ENCODE measurements at places on chromosomes 7 and 10. TPM values are rescaled to one million over a fixed set of nuclear protein-coding genes. Genes with fewer than 3 reads are reported as not detected.

DNA sequence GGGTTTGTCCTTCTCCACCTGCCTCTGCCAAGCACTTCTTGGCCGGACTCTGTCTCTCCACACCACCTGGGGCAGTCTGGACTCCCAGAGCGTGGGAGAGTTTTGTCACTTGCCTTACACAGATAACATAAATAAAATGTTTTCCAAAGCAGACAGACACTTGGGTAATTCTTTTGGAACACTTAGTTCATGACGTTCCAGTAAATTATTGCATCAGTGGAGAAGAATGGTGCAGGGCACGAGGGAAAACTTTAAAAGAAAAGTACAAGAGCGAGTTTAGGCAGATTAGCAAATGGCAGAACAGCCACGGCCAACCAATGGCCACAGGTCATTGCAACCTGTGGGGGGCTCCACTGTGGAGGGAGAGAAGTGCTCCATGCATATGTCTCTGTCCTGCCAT, 170.6 kb upstream of the GRB10 start:
- no peak for DNase-seq

- DNase-seq, result no peak
These were observed 4.4 kb downstream of the UBE2H start for GRCh38 chr7:129948338-129948737.

DNA sequence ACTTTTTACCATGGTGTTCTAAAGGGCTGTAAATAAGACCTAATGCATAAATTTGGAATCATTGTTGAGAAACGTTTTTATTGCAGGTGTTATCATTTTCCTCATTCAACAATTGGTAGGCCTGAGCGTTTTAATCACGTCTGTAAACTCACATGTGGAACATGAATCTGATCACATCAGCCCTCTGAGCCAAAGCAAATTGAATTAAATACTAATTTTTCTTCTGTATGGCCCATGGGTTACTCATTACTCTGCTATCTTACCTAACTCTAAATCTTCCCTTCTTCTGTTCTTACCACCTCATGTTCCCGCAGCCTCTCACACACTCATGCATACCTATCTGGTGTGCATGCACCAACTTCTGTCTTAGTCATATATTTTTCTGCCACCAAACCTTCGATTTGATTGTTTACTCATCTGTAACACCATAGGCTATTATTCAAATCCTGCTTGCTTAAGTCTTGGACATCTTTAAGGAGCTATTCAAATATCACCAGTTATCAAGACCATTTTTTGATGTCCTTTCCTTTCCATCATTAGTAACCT, 82.3 kb downstream of the NXPH1 start:
- no peak for DNase-seq

DNA sequence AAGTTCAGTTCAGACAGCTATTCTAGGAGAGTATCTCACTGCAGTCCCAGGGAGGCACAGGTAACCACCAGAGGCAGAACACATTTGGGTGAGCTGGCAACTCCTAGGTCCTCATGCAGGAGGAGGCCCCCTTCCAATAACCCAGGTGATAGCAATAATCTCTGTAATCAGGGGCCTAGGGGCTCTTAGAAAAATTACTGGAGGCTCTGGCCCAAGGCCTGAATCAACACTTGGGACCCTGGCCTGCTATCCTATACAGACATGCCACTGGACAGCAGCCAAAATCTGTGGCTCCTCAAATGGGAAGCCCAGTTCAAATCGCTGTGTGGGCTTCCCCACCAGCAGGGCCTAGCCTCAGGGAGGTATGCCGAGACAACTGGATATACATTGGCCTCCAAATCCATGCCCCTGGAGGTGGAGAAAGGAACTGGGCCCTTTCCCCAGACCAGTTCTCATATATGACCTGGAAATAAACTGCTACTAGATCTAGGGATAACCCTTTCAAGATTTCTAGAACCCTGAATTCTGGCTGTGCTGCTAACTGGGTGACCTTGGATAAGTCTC, 1.6 kb downstream of the AVPI1 start:
- DNase-seq, result peak; percentile 80

GRCh38 chr7:55387062-55387965, 22.2 kb downstream of the LANCL2 start:
- no peak for DNase-seq

DNA sequence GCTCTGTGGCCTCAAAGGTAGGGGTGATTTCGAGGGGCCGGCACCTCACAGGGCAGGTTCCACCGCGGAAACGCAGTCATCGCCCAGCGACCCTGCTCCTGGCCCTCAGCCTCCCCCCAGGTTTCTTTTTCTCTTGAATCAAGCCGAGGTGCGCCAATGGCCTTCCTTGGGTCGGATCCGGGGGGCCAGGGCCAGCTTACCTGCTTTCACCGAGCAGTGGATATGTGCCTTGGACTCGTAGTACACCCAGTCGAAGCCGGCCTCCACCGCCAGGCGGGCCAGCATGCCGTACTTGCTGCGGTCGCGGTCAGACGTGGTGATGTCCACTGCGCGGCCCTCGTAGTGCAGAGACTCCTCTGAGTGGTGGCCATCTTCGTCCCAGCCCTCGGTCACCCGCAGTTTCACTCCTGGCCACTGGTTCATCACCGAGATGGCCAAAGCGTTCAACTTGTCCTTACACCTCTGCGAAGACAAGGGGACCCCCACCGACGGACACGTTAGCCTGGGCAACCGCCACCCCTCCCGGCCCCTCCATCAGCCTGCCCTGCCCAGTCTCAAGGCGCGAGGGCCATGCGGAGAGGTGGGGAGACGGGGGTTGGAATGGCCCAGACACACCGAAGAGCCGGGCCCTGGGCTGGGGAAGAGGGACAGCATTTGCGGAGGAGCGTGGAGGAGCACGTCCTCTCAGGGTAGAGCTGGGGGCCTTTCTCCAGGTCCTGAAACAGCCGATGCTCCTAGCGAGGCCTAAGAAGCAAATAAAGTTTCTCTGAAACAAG, 6.0 kb downstream of the SHH start:
- peak; percentile 80 for DNase-seq

DNA sequence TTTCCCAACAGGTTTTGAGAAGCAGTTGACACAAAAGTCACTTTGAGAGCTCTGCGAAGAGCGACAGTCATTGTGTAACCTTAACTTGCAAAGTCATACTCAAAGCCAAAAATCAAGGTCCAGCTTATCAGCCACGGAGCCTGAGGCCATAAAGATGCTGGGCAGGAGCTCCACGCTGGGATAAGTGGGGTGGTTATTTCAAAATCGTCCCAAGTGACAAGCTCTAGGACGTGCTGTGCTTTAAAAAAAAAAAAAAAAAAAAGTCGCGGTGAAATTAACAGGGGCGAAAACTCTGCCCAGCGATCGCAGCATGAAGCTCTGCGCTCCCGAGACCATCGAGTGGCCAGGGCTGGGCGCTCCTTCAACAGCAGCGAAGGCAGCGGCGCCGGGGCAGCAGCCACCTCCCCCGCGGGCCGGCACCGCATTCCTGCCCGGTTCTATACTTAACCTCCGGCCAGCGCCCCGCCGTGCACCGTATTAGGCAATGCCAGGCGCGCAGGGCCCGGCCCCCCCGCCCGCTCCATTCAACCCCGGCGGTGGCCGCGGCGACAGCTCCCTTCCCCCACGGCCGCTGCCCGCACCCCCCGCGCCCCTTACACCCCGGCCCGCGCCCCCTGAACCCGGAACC, 657 bp downstream of the HACD1 start:
- peak; percentile 92 for DNase-seq

DNA sequence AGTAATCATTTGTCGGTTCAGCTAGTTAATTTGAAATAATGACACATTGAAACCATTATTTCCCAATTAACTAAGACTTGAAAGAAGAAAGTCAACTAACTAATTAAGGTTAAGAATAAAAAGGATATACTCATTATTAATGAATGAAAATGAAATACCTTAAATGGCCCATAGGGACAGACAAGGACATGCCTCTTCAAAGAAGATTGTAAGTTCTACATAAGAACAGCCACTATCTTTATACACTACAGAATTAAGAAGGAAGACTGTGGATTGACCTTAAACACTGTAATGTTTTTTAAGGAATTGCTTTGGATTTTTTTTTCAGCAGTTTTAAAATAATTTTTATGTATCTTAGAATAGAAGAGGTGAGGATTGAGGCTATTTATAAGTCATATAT, 60.7 kb downstream of the CSTF2T start:
- DNase-seq, result no peak

- DNase-seq, result peak; percentile 90
These were observed 493.3 kb upstream of the PODXL start for GRCh38 chr7:132049462-132050304.

- peak; percentile 67 for DNase-seq
These were observed 103.0 kb upstream of the LRRTM3 start for GRCh38 chr10:66822801-66823200.

- no peak for DNase-seq
These were observed 295.5 kb downstream of the MDFIC start for GRCh38 chr7:115217373-115217772.

DNA sequence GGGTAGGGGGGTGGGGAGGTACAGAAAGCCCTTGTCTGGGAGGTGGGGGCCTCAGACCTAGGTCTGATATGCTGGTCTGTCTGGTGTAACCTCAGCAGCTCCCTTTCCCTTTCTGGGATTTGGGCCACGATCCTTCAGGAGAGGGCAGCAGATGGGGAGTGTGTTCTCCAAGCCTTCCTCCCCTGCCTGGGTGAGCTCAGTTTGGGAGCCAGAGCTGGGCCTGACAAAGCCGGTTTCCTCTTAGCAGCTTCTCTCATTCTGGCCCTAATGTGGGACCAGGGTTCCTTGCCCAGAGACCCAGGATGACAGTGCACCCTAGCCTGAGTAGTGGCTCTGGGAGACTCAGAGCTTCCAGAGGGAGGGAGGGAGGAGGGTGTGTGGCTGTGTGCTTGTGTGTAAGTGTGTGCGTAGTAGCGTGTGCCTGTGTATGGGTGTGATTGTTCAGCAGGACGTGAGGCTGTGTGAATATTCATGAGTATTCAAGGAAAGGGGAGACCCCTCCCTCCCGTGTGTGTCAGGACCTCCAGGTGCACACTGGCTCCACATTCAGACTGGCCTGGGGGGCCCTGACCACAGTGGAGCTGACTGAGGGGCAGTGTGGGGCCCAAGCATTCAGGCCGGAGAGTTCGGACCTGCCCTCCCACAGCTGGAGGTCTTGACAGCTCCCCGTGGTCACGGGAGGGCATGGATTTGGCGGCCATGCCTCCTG, 96.5 kb downstream of the ZMIZ1 start:
- DNase-seq, result no peak

- no peak for DNase-seq
These were observed 218.3 kb downstream of the SEMA3A start for GRCh38 chr7:83976302-83976701.

GRCh38 chr10:48649349-48649944, 35.2 kb upstream of the WDFY4 start:
- no peak for DNase-seq

- peak; percentile 62 for DNase-seq
These were observed 7.7 kb downstream of the PRTFDC1 start for GRCh38 chr10:24944512-24945255.

GRCh38 chr7:32018845-32019578, 51.2 kb downstream of the PDE1C start:
- no peak for DNase-seq

DNA sequence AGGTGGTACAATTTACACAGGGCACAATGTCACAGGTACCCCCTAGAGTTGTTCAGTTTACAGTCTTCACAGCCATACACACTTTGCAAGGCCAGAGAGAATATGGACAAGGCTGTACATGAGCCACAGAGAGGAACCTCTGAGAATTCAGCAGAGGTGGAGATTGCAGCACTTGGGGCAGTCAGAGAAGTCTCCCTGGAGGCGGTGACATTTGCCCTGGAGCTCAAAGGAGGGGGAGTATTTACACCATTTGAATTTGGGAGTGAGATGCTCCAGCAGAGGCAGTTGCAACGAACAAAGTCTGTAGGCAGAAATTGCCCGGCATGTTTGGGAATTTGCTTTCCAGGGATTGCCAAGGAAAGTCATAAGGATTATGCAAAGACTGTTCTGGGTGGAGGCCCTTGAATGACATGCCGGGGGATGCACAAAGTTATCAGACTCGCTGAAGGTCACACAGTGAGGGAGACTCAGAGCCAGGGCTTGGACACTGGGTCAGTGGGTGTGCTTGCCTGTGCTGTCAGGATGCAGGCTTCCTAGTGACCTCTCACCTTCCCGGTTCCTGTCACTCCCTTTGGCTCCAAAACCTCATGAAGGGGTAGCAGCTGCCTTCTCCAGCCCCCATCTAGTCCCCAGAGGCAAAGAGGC, 160.7 kb upstream of the PCBD1 start:
- DNase-seq, result no peak

GRCh38 chr10:9076066-9076465, 1021.6 kb downstream of the GATA3 start:
- no peak for DNase-seq

- peak; percentile 55 for DNase-seq
These were observed 4.4 kb downstream of the SMIM30 start for GRCh38 chr7:113113912-113114311.

- no peak for DNase-seq
These were observed 88.0 kb downstream of the FOXP2 start for GRCh38 chr7:114502454-114503254.

- DNase-seq, result no peak
These were observed 411.6 kb upstream of the DPP6 start for GRCh38 chr7:153640586-153640985.

GRCh38 chr10:103181244-103181643, 11.8 kb downstream of the NT5C2 start:
- no peak for DNase-seq

GRCh38 chr10:43396928-43397624, 11.9 kb downstream of the HNRNPF start:
- peak; percentile 96 for DNase-seq

DNA sequence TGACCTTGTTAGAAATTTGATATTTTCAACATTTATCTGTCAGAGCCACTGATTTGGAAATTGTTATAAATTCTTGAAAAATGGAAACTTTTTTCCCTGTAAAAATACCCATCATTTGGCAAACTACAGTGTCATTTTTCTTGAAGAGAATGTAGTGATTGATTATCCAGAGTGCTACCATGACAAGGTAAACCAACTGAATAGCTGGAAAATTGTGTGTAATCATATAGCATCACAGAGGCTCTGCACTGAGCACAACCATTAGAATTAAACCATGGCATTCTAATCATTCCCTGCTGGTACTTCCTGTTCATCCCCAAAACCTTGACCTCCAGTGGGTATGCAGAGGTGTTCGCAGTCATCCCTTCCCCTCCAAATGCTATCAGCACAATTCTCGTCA, 240.3 kb upstream of the LRGUK start:
- DNase-seq, result no peak

- DNase-seq, result peak; percentile 70
These were observed 25.9 kb downstream of the FOXI2 start for GRCh38 chr10:127762925-127763324.

The TMEM270 gene
- total RNA-seq, result not detected

The ZNF680 gene
- total RNA-seq, result 11.2 TPM

The CTNNA3 gene
- total RNA-seq, result 3.2 TPM

The NPY gene
- not detected for total RNA-seq

The ASL gene
- 41.8 TPM for total RNA-seq

The NRCAM gene
- 10.3 TPM for total RNA-seq

The ADAM8 gene
- total RNA-seq, result 3.3 TPM

The C10orf67 gene
- not detected for total RNA-seq

The CHCHD2 gene
- 91.3 TPM for total RNA-seq

The SUMF2 gene
- total RNA-seq, result 133 TPM

The FKBP6 gene
- not detected for total RNA-seq

The MGMT gene
- 33.7 TPM for total RNA-seq

The ATOH7 gene
- total RNA-seq, result 0.46 TPM

The PRKAR2B gene
- 10.2 TPM for total RNA-seq

The C10orf53 gene
- not detected for total RNA-seq

Measured in endodermal cell (in vitro differentiated cells).